ENCODE measurements at places on chromosomes 2 and 18.

DNA sequence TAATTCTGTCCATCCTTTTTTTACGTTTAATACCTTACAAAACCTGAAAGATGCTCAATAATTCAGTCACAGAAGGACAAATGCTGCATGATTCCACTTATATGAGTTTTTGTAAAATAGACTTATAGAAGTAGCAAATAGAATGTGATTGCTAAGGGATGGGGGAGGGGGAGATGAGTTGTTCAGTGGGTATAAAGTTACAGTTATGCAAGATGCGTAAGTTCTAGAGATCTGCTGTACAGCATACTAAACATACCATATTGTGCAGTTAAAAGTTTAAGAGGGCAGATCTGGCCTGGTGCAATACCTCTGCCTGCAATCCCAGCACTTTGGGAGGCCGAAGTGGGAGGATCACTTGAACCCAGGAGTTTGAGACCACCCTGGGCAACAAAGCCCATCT lies 78.8 kb downstream of the TET3 start:
- DNase-seq, result no peak

GRCh38 chr18:55318951-55319441 lies 269.0 kb downstream of the TCF4 start:
- DNase-seq, result peak; percentile 75

GRCh38 chr2:135818937-135819610 lies 17.9 kb downstream of the LCT start:
- no peak for DNase-seq

GRCh38 chr2:129797489-129798300 lies 181.8 kb upstream of the RAB6C start:
- no peak for DNase-seq

DNA sequence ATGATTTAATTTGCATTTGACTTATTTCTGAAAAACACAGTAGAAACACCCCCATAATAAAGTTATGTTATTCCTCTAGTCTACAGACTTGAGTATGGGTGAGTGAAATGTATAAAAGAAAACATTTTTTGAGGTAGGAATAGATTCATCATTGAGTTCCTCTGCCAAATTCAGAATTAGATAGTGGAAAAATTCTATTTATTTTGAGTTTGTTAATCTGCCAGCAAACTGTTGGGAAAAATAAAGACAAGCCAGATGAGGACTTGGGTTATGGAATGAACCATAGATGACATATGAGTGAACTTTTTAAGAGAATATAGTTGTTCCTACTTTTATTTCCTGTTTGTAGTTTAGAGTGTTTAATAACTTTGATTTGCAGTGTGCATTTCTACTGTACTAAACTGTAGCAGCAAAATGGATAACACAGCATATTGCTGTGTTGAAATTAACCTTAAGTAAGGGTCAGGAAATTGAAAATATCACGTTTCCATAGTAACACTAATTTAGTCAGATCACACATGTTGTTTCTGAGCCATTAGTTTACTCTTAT lies 35.6 kb upstream of the PNPT1 start:
- DNase-seq, result peak; percentile 35

DNA sequence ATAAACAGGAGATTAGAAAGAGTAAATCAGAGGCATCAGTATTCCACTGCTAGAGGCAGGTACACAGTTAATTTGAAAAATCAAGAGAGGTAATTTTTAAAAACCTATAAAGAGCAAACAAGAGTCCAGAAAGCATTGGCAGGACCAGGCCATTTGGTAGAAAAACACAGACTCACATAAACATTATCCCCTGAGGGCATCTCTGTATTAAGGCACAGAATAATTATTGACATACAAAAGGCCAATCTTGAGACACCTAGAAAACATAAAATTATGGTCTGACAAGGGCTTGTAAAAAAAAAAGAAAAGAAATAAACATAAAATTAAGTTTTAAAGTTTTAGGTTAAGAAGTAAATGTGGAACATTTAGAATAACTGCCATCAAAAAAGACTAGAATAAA lies 120.6 kb downstream of the OSBPL1A start:
- DNase-seq, result no peak

- no peak for DNase-seq
These were observed 49.0 kb downstream of the MARCO start for GRCh38 chr2:118990757-118991545.

DNA sequence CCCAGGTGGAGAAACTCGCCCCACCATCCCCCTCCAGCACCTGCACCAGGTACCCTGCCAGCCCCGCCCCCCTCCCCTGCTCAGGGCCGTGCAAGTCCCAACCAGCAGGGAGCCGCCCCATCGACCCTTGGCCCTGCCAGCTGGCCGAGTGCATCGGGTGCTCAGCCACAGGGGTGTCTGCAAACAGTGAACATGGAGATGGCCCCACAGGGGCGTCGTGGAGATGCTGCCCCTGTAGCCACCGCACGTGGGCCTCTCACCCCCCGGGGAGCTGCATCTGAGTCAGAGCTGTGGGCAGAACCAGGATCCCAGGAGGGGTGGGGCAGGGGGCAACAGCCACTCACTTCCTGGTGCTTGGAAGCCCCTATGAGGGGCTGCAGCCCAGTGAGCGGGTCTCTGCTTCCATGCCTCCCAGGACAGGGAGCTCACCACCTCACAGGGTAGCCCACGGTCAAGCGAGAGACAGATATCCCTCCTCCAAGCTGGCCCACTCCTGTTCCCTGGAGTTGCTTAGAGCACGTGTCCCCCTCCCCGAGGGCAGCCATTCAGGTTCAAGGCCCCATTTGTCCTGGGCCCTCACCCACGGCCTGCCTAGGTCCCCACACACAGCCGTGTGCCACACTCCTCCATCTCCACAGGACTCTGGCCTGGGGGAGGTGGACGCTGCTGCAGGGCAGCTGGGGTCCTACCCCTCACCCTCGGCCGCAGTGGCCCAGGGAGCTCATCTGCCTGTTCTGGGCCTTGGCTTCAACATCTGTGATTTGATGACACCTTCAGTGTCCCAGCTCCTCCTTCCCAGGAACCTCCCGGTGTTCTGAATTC lies 1.1 kb upstream of the MAB21L4 start:
- no peak for DNase-seq

DNA sequence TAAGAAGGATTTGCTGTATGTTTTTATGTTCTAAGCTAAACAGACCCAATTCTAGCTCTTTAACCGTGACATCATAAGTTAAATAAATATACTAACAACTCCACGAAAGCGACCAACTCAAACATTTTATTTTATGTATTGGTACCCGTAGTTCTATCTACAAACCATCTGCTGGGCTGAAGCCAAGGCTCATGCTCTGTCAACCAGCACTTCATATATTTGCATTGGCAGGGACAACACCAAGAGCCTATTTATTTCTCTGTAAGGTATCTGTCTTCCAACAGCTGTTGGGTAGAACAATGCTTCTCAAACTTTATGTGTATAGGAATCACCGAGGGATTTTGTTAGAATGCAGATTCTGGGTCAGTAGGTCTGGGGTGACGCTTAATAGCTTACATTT lies 64.5 kb downstream of the PID1 start:
- DNase-seq, result no peak

GRCh38 chr18:25262920-25263319 lies 89.0 kb downstream of the ZNF521 start:
- no peak for DNase-seq

- DNase-seq, result no peak
These were observed 21.3 kb downstream of the APCDD1 start for GRCh38 chr18:10475654-10476291.

GRCh38 chr2:34368304-34368703 lies 769.2 kb upstream of the FAM98A start:
- DNase-seq, result no peak

- DNase-seq, result no peak
These were observed 111.3 kb upstream of the SIX2 start for GRCh38 chr2:45120546-45120945.

DNA sequence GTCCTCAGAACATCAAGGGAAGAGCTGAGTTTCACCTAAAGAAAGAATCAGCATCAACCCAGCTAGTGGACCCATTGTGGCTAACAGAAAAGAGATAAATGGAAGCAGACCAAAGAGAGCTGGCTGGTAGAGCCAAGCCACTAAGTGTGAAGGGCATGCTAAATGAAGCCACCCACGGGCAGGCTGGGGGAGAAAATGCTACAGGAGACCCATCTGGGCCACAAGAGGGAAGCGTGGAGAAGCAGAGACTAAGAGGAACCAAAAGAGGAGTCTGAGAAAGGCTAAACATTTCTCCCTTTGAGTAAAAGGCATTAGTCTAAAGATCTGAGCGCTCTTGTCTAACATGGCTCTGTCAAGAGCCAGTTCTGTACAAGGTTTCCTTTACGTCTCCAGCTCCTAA lies 15.8 kb downstream of the CWC22 start:
- DNase-seq, result no peak

- no peak for DNase-seq
These were observed 2.0 kb downstream of the LIMS1 start for GRCh38 chr2:108536133-108536780.

DNA sequence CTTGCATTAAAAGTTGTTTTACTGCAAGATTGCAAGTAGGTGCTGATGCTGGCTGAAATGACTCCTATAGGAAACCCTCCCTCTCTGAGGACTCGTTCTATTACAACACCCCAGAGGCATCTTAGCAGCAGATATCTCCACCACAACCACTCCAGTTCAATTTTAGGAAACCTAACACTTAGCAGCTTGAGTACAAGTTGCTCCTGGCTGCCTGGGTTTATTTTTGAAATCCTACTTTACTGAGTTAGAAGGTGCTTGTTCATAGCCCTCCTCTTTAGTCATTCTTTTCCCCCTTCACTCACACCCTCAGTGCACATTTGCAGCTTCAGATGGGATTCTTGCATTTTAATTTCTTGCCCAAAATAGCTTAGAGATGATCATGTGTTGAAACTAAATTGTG lies 111.5 kb downstream of the MTCL1 start:
- peak; percentile 65 for DNase-seq

GRCh38 chr18:54267701-54268100 lies 1.6 kb upstream of the POLI start:
- no peak for DNase-seq

GRCh38 chr18:58309610-58310239 lies 265.7 kb downstream of the NEDD4L start:
- no peak for DNase-seq

GRCh38 chr18:51185075-51185474 lies 12.4 kb downstream of the MEX3C start:
- DNase-seq, result no peak

GRCh38 chr18:32049393-32050171 lies 31.0 kb downstream of the RNF125 start:
- no peak for DNase-seq

GRCh38 chr2:176454893-176455815 lies 185.9 kb downstream of the MTX2 start:
- DNase-seq, result peak; percentile 95

DNA sequence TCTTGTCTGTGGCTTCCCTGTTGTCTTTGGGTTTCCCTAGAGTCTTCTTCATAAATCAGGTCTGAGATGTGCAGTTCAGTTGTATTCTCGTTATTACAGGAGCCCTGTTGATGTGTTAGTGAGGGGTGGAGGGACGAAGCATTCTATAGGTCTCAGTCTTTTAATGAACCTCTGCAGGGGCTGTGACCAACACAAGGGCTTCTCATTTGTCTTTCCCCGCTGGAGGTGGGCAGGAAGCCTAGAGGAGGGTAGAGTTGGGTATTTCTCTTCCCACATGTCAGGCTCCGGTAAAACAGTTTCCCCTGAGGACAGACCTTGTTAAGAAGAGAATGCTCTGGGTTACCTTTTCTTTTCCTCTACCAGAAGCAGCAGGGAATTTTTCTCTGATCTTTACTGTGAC lies 31.2 kb downstream of the PROC start:
- DNase-seq, result no peak

DNA sequence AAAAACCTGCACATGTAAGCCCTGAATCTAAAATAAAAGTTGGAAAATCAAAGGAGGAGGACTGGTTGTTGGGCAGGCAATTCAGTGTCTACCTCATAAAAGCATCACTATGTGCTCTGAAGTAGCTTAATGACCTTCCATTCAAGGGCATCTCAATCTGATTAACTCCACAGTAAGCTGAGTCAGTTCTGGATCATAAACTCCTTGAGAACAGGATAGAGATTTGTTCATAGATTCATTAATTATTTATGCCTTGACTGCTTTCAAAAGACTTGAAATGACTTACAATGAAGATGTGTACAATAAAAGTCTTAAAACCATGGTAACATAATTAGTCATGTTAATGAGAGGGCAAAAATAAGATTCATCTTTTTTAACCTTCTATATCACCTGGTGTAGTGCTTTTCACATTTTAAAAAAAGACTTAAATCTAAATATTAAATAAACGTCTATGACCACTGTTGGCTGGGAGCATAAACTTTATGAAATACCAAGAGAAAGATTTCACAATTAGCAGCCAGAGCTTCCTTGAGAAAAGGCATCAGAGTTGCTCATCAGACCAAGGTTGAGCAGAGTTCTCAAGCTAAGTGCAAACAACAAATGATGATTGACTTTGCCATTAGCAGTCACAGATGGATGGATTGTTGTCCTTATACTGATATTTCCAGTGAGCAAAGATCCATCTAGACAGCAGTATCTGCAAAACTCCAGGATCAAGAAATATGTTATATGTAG lies 237.3 kb upstream of the THUMPD2 start:
- no peak for DNase-seq

- DNase-seq, result no peak
These were observed 32.3 kb downstream of the CYP27C1 start for GRCh38 chr2:127187831-127188230.

GRCh38 chr2:177262092-177262491 lies 2.4 kb downstream of the NFE2L2 start:
- peak; percentile 35 for DNase-seq

GRCh38 chr2:140695155-140695554 lies 1435.7 kb downstream of the LRP1B start:
- DNase-seq, result no peak

DNA sequence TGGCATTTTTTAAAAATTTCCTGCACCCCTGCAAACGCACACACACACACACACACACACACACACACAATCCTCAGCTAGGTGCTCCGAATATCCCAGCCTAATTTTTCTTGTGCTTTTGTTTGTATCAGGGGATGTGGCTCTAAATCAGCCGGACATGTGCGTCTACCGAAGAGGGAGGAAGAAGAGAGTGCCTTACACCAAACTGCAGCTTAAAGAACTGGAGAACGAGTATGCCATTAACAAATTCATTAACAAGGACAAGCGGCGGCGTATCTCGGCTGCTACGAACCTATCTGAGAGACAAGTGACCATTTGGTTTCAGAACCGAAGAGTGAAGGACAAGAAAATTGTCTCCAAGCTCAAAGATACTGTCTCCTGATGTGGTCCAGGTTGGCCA lies 1.8 kb downstream of the HOXD13 start:
- DNase-seq, result no peak

DNA sequence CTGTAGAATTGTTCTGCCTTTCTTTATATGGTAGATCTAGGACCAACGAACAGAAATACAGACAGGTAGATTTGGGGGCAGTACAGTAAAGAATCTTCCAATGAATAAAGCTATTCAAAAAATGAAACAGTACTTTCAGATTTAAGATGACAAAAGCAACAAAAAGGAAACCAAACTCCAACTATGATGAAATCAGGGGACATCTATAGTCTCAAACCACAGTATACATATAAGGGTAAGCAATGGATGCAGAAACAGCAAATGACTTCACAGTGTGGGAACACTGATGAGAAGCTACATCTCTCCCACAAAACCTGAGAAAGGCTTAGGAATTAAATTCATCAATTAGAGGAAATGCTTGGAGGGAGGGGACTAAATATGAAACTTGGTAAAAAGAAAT lies 202.5 kb downstream of the CTNNA2 start:
- DNase-seq, result no peak

Data from tongue (tissue), 3 donors.